GM12865 (cell line): ENCODE measurements at places on chromosomes 2 and 18.

- no peak for DNase-seq
These were observed 93.1 kb downstream of the PIK3C3 start for GRCh38 chr18:42048158-42048557.

GRCh38 chr2:230906471-230907230, 18.4 kb downstream of the GPR55 start:
- no peak for DNase-seq

DNA sequence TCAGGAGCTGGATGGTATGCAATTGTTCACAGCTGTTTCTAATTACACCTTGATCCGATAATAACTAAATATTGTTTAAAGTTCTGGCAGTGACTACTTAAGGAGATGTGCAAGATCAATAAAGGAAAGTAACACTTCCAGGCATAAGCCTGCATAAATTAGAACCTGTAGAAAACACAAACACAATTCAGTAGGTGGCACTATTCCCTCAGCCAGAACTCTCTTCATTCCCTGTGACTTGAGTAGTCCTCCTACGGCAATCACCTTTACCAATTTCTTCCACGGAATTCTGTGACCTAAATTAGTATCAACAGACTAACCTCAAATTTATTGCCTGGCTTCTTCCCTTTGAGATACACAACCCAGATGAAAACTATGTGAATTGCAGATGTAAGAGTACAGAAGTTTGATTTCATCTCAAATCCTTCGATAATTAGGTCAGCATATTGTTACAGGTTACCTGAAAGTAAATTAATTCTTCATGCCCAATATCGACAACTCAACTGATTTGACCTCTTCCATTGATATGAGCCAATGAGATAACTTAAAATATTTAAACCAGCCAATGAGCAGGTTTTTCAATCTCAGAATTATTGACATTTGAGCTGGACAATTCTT, 137.8 kb downstream of the PID1 start:
- peak; percentile 13 for DNase-seq

DNA sequence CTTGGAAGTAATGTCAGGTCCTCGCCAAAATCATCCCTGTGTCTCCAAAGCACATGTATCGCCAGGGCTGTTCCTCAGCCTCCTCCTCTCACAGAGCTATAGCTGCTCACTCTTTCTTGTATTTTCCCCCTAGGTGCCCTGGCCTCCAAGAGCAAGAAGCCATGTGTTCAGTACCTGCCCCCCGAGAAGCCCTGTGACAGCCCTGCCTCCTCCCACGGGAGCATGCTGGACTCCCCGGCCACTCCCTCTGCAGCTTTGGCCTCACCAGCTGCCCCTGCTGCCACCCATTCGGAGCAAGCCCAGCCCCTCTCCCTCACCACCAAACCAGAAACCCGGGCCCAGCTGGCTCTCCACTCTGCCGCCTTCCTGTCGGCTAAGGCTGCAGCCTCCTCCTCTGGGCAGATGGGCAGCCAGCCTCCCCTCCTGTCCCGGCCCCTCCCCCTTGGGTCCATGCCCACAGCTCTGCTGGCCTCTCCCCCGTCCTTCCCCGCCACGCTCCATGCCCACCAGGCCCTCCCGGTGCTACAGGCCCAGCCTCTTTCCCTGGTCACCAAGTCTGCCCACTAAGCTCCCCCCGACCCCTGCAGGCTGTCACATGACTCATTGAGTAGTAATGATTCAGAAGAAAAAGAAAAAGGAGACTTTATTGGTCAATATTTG, 18.8 kb downstream of the TGOLN2 start:
- peak; percentile 26 for DNase-seq

DNA sequence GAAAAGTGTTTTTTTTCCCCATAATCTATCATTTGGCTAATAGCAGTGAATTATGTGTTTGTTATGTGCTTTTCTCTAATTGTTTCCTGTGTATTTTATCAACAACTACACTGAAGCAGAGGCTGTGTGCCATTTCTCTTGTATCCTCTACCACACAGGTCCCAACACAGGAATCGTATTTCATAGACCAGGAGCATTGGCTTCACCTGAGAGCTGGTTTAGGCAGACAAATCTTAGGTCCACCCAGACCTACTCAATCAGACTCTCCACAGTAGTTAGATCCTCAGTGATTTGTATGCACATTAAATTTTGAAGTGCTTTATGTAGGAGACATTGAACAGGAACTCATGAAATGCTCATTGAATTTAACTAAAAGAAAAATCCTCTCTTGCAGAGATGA, 109.2 kb downstream of the FSHR start:
- no peak for DNase-seq

DNA sequence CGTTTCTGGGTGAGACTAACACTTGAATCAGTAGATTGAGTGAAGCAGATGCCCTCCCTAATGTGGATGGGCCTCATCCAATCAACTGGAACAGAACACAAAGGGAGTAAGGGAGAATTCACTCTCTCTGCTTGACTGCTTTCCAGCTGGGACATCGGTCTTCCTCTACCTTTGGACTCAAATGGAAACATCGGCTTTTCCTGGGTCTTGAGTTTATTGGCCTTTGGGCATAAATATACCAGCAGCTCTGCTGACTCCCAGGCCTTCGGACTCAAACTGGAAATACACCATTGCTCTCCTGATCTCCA, 311.6 kb downstream of the STK39 start:
- DNase-seq: no peak

DNA sequence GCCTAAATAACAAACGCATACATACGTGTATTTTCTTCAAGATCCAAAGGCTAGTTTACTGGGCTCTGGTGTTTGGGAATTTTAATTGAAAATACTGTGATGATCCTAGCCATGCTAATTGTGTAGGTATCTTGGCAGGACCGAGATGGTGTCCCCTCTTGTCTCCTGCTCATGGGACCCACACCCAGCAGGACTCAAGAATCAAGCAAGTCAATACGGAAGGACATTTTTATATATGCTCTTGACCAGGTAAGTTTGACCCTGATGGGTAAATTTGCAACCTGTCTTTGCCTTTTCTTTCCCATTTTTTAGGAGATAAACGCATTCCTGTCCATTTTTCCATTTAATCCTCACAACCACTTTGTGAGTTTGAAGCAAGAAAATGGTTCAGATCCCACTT, 111.8 kb upstream of the MYCN start:
- DNase-seq: no peak

DNA sequence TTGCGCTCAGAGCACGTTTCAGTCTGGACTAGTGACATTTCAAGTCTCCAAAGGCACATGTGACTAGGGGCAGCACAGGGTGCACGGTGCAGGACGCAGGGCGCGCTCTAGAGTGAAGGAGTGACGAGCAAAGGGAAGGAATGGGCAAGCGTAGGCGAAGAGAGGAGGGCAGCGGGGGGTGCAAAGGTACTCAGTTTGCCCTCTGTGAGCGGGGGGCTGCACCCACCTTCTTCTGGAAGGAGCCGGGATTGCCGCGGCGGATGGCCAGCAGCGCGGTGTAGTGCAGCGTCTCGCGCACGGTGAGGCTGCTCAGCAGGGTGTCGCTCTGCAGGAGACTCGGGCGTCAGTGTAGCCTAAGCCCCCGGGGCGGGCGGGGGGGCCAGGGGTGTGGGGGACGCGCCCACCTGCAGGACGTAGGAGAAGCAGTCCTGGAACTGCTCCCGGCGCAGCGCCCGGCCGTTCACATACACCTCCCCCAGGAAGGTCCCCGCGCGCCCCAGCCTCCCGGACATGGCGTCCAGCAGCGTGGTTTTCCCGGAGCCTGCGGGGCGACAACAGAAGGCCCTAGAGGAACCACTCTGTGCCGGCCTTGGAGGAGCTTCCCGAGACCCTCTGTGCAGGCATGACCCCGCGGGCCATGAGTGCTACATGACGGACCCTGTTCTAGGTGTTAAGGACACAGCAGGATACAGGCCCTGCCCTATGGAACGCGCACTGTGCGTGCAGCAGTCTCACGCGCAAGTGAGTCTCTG, 6.9 kb downstream of the ABCG5 start:
- DNase-seq: no peak

GRCh38 chr2:195392446-195393336, 264.3 kb upstream of the SLC39A10 start:
- DNase-seq: no peak

DNA sequence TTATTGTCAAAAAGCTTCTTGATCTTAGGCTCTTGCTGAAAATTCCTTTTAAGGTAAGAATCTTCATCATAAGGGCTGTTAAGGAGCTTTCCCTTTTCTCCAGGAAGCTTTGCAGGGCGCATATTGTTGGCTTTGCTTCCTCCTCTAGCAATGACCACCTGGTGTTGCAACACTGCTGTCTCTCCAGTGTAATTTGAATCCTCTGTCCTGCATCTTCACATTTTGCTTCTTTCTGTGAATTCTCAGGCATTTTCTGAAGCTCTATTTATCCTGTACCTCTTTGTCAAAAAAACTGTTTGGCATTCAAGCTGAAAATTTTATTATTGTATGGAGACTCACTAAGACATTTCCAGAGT, 533.1 kb upstream of the CHAC2 start:
- DNase-seq: no peak

DNA sequence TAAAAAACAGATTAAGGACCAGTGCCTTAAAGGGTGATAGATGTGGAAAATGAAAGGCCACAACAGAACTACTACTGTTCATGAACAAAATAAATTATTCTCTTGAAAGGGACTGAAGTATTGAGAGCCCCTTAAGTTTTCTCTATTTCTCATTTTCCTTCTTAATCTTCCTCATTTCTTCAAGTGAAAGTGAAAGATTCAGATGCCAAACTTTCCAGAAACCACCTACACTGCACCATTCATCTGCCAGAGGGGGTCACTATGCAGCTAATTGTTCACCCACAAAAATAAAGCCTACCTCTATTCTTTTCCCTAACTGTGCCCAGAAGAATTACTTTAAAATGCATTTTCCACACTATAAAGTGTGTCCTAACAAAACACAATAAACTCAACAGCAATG, 140.1 kb downstream of the NR4A2 start:
- peak; percentile 30 for DNase-seq

- DNase-seq: no peak
These were observed 30.1 kb upstream of the SERPINE2 start for GRCh38 chr2:224069172-224069571.

DNA sequence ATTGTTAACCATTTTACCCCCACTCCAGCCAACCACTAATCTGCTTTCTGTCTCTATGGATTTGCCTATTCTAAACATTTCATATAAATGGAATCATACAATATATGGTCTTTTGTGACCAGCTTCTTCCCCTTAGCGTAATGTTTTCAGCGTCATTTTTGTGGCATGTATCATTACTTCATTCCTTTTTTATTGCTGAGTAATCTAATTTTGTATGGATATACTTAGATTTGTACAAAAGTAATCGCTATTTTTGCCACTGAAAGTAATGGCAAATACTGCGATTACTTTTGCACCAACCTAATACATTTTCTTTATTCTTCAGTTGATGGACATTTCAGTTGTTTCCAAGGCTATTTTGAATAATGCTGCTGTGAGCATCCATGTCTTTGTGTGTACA, 227.6 kb downstream of the WDR7 start:
- DNase-seq: no peak

DNA sequence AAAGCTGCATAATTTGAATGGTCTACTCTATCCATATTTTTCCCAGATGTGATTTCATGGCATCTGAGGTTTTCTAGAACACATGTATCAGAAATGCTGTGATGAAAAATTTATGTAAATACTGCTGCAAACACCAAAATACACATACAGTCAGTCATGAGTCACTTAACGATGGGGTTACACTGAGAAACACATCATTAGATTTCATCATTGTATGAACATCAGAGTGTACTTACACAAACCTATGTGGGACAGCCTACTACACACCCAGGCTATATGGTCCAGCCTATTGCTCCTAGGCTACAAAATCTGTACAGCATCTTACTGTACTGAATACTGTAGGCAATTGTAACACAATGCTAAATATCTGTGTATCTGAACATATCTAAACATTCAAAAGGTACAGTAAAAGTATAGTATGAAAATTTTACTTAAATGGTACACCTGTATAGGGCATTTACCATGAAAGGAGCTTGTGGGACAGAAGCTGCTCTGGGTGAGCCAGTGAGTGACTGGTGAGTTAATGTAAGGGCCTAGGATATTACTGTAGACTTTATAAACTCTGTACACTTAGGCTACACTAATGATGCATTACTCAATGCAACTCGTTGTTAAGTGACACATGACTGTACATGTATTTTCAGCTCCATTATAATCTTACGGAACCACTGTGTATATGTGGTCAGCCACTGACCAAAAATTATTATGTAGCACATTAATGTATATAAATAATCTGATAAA, 33.5 kb downstream of the PNO1 start:
- DNase-seq: no peak

DNA sequence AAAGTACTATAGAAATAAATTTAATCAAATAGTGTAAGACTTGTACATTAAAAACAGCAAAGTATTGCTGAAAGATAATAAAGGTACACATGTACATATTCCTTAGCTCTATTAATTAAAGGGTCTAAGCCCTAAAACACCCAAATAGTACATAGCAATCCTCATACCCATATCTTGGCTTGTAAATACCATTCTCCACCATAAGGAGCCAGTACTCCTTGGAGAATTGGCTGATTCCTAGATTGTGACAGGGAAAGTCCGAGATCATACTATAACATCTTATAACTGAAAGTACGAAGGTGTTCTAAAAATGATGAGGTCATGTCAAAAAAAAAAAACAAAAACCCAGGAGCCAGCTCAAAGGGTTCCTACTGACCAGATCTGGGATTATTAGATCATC, 614.6 kb downstream of the SUCLG1 start:
- DNase-seq: no peak

DNA sequence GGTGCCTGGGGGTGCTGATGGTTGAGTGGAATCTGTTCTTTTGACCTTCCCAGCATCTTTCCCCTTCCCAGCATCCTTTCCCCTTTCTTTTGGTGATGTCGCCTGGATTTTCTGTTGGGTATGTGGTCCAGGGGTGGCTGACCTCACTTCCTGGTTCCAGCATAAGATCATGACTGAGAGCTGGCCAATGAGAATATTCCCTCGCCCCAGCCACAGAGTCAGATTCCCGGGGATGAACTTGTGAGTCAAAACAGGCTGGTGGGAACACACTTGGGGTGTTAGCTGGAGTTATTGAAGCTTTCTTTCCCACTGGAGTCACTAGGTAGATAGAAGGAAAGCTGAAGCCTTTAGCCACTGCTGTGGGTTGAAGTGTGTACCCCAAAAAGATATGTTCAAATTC, 28.0 kb upstream of the FOSL2 start:
- no peak for DNase-seq

DNA sequence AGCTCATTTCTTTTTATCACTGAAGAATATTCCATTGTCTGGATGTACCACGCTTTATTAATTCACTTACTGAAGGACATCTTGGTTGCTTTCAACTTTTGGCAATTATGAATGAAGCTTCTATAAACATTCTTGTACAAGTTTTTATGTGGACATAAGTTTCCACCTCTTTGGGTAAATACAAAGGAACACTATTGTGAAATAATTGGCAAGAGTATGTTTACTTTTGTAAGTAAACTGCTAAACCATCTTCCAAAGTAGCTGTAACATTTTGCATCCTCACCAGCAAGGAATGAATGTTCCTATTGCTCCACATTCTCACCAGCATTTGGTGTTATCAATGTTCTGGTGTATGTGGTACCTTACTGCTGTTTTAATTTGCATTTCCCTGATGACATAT, 15.8 kb upstream of the VWC2L start:
- DNase-seq: no peak
